Stimulated activated CD4-positive, alpha-beta T cell treated with anti-CD3 and anti-CD28 coated beads, TNF-alpha, amount 100 ng/mL, for 24 hours (primary cell): ENCODE measurements at places on chromosomes 12 and 14.

GRCh38 chr12:132364348-132364902 is 35.0 kb upstream of the GALNT9 start:
- DNase-seq, result no peak

DNA sequence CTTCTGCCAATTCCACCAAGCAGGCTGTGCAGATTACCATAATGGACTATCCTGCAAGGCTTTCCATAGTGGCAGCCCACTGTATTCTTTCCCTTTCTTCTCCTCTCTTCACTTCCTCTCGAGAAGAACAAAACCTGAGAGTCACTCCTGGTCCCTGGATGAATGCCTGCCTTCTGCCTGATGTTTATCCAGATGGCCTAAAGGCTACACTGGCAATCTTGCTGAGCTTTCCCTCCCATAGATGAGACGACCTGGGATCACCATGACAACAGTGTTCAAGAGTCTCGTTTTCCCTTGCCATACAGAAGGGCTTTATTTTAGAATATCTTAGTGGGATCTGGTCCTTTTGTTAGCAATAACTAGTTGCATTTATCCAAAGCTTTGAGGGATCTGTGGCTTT is 142.3 kb downstream of the RTN1 start:
- no peak for DNase-seq

- peak; percentile 23 for DNase-seq
Measured at GRCh38 chr12:67827820-67828383, 161.3 kb upstream of the IFNG-AS1 start.

DNA sequence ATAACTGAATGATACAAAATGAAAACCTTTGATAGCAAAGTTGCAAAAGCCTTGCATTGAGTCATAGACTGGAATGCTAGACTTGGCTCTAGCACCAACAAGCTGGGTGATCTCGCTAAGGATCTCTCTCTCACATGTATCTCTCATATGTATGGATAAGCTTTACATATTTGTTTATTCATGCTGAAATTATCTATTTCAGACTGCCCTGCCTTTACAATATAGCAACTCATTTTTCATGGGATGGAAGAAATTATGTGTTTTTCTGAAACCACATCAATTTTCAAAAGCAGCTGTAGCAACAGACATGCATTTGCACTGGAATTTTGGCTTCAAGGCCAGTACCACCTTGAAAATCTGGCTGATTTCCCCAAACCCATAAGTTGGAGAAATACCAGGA is 11.4 kb downstream of the RERG start:
- no peak for DNase-seq

- DNase-seq, result no peak
Measured at GRCh38 chr12:19895246-19896020, 456.1 kb downstream of the AEBP2 start.

DNA sequence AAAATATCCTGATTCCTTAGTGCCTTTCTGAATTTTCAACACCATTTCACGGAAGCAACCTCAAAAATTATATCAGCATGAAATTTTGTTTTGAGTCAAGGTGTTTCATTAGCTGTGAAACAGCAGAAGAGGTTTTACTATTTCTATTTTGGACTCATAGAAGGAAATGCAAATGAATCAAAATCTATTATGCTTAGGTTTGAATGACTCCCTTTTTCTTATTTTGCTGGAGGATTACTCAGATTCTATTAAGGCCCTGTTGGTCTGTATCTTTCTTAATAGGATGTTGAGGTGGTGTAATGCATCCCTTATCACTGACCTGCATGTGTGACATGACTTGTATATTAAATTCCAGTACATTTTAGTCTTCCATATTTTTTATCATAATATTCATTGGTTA is 165.8 kb downstream of the TMTC2 start:
- no peak for DNase-seq

DNA sequence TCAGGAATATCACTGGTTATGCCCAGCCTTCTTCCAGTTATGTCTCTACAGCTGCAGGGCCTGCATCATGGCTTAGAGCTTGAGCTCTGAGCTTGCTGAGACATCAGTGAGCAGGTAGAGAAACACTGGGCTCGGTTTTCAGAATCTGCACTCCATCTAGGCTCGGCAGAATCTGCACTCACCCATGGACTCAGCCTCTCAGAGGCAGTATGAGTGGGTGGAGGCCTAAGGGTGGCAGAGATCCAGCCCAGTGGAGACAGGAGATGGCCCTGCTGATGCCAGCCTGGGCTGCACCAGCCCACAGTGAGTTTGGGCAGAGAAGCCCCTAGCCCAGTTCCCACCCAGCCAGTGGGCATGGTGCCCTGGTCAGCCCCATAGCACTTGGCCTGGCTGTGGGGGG is 12.8 kb downstream of the KRT80 start:
- no peak for DNase-seq

DNA sequence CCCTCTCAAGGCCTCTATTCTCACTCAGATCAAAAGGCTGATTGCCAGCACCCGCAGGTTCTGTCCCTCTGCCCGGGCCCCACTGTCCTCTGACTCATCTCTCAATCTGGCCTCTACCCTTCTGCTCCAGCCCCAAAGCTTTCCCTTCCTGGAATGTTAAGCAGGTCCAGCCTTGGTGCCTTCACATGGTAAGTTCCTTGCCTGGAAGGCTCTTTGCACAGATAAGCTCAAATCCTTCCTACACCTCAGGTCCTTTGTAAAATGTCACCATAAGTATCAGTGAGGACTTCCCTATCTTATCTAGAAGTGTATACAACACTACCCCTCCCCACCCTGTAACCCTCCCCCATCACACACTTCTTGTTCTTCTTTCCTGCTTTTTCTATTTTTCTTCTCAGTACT is 22.2 kb downstream of the LPCAT3 start:
- no peak for DNase-seq

GRCh38 chr14:95679148-95679815 is 6.9 kb upstream of the TCL1B start:
- no peak for DNase-seq

- no peak for DNase-seq
Measured at GRCh38 chr14:40099316-40099715, 667.1 kb upstream of the FBXO33 start.

DNA sequence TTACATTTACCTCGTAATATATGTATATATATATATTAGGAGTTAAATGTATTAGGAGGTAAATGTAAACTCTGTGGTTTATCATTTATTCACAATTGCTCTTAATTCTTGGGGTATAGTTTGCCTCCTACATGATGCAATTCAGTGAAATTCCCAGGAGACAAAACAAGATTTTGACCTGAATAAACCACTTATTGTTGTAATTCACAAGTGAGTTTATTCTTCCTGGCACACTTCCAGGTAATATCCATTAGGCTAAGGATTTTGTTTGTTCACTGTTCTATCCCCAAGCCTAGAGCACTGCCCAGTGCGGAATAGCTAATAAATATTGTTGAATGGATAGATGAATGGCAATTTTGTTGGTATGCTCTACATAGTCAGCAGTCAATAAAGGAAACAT is 3.0 kb downstream of the SMIM10L1 start:
- no peak for DNase-seq

DNA sequence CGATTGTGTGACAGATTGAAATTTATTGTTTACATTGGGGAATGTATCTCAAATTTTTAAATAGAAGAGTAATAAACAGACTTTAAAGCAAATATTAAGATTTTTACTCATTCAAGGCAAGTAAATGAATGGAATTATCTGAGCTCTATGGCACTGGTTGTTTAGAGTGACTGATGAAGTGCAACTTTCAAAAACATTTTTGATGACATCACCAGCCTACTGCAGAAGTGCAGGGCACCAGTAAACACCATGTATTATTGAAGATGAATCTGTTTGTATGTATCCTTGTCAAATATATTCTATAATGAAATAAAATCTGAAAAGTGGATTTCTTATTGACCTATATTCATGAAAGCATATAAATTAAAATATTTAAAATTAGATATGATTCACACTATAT is 124.0 kb upstream of the EVL start:
- no peak for DNase-seq

DNA sequence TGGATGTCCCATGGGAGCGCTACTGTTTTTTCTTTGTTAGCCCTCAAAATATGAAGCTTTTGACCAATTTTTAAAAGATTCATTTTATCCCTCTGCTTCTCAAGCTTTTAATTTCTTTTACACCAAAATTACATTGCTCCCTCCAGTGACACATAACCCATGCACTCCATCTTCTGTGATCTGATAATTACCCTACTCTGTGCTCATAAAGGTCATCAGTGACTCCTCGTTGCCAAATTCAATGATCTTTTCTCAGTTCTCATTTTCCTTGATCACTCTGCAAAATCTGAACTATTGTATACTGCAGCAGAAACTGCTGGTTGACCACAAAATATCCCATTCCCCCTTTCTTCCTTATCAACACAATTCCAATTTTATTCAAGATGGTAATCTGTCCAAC is 8.7 kb upstream of the PTGDR start:
- DNase-seq, result no peak

- DNase-seq, result peak; percentile 50
Measured at GRCh38 chr12:3034067-3034750, 43.0 kb upstream of the TSPAN9 start.

DNA sequence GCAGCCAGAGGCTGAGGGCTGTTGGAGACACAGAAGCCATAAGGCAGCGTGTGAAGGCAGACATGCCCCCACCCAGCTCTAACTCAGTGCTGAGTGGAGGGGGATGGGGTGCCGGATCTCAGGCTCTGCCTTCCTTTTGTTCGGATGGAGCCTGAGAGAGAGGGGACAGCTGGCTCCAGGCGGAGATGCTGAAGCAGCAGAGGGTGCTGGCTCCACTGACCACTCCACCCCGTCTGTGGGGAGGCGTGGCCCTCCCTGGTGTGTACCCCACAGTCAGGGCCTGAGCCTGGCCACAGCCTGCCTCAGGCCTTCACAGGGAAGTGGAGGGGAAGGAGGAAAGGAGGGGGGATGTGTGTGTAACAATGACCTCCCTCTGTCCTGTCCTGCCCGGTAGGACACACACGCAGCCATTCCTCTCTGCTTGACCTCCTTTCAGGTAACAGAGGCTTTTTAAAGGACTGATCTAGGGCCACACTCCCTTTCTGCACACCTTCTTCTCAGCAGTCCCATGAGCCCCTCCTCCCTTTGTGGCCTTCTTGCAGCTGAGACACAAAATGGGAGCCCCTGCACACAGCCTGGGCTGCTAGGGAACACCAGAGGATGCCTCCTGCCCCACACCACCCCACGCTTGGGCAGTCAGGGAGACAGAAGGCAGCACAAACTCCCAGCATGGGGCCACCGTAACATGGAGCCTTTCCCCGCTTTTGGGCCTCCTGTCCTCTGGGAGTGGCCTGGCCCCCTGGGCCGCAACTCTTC is 9.6 kb upstream of the ENDOU start:
- DNase-seq, result no peak

DNA sequence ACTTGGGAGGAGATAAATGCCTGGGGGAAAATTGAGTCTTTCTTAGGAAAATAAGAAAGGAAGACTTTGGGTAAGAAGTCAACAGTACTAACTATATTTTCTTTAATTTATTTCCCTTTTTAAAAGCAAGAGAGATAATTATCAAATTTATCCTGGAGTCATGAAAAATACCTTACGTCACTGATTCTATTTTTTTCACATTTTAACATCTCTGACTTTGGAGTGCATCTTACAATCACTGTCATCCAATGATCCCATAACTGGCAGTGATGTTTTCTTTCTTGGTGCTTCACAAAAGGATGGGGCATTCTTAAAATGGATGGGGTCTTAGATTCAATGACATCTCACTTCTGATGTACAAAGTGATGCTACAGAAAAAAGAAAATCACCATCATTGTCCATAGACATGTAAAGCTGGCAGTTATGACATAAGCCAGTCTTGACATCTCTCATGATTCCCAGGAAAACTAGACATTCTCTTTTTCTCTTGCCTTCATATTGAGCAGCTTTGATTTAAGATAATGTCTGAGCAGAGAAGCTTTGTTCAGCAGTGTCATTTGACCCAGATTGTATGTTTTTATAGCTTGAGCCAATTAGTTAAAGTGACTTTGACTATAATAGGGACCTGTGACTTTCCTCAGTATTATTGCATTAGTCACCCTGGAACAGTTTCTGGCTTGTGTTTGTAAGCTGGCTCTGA is 236.2 kb downstream of the EGLN3 start:
- DNase-seq, result no peak

GRCh38 chr12:121678716-121679300 is 9.4 kb upstream of the MORN3 start:
- no peak for DNase-seq

- no peak for DNase-seq
Measured at GRCh38 chr12:98870504-98870903, 225.4 kb downstream of the APAF1 start.
